ENCODE measurements at places on chromosomes 4 and X.

DNA sequence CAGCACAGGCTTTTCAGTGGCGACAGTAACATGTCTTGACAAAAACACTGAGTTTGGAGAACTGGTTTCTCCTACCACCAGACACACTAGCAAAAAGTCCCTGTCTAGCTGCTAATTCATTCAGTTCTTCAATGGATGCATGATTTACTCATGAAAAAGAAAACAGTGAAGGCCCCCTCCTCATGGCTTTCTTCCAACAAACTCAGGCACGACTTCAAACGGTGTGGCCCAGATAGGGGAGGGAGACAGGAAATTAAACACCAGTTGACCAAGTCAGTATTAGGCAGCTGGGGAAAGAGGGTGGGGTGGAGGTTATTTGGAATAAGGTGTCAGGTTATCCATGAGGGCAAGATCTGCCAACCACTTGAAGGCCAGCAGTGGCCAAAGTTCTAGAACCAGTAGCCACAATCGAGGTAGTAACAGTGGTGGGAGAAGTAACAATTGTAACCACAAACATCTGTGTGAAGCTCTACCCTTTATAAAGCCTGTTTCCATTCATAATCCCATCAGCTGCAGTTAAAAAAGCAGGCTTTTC lies 60.2 kb downstream of the SEPSECS start:
- no peak for DNase-seq

DNA sequence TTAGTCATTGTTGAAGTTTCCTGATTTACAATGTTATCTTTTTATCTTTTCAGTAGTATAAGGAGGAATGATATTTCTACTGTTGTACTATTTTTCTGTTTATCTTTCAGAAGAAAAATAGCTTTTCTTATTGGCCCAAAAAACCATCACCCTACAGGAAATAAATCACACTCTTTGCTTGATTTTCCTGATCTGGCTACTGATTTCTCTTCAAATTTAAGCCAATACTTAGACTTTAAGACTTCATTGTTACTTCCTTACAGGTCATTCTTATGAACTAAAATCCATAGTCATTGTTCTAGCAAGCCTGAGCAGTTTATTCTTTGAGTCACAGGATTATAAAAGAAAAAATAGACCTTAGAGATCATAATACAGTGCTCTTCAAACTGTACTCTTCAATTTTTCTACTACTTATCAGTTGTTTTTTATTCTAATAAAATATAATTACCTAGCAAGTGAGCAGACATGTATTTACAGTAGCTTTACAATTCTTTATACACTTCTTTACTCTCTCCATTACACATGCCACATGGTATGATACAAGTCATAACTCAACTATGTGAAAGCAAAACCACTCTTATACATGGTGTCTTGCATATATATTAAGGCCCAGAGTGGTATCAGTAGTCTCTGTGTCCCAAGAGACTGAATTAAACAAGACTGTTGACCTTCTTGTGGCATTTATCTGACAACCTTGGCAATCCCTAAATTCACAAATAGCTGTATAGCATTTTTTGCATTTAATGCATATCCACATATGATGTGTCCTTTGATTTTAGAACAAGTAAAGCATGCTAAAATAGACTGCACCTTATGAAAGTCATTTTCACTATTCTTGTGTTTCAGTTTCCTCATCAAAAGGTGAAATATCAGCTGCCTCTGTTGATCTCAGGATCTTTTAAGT lies 47.9 kb downstream of the TET2 start:
- no peak for DNase-seq

DNA sequence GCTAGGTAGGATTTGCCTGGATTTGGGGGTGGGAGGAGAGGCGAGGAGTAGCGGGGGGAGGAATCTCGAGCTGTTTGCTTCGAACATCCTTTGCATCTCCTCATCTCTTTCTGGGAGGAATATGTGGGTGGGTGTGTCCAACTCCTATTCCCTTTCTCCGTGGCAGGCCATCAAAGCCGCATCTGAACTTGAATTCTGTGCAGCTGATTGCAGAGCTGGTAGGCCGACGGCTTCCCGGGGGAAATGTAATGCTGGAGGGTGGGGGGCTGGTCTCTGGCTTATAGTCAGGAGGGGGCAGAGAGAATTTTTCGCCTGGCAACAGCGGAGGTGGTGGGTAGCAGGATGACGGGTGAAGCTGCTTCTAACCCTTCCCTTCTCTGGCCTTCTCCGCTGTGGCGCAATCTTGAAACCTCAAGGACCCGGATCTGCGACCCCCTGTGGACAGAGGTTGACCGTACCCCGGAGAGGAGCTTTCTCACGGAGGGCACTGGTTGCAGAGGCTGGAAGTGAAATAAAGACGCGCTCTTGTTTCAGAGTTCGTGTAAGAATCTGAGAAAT lies 628 bp downstream of the ZCCHC12 start:
- DNase-seq, result peak; percentile 34

DNA sequence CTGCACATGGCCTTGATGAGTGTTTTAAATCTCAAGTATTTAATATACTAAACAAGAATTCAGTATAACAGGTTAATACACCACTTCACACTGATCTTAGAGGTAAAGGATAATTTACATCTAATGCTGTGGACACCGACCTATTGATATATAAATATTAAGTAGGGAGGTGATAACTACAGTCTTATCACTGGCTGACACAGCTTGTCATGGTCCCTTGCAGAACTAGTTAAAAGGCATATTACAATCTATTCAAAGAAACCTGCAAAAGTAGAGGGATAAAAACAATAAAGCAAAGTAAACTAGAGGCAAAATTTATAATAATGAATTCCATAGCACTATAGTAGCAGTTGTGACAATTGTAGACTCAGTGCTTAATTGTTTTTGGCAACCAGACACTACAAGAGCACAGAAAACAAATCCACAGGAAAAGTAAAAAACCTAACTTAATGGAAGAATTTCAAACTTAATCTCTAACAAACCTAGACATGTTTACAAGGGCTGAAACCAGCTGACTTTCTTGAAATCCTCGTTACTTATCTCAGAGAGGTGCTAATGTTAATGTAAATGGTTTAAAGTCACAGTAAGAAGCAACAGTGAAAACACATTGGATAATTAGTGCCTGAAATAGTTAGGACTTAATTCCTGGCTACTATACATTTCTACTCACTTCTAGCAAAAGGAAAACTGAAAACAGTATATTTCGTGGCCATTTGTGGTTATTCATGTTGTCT lies 25.0 kb downstream of the MFAP3L start:
- no peak for DNase-seq
